Stimulated activated CD4-positive, alpha-beta T cell treated with anti-CD3 and anti-CD28 coated beads, TNF-alpha, amount 100 ng/mL, for 4 hours (primary cell): ENCODE measurements at places on chromosomes 1 and 21.

DNA sequence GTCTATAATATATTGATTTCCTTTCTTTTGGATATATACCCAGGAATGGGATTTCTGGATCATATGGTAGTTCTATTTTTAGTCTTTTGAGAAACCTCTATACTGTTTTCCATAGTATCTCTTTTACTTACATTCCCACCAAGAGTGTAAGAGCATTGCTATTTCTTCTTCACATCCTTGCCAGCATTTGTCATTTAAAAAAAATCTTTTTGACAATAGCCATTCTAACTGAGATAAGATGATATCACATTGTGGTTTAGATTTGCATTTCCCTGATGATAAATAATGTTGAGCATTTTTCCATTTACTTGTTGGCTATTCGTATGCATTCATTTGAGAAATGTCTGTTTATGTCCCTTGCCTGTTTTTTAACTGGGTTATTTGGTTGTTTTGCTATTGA is 467.4 kb downstream of the COL11A1 start:
- no peak for DNase-seq

DNA sequence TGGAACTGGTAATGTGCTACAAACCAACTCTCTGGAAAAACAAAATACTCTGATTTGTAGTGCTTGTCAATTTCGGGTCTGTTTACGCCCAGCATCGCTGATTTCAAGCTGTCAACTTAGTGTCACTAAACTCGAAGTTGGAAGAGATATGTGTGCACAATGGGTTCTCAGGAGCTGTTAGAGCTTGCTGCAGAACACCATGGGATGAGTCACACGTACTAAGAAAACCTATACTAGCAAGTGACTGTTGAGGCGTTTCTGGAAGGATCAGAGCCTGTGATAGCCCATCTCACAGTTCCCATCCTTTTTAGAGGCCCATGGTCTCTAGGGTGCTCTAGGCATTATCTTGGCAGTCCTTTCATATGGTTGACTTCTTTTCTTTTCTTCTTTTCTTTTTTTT is 14.3 kb downstream of the GMEB1 start:
- DNase-seq = no peak

- no peak for DNase-seq
Observed at GRCh38 chr1:237740846-237741245, 149.9 kb downstream of the ZP4 start.

- no peak for DNase-seq
Observed at GRCh38 chr21:41064951-41065350, 103.0 kb upstream of the BACE2 start.

DNA sequence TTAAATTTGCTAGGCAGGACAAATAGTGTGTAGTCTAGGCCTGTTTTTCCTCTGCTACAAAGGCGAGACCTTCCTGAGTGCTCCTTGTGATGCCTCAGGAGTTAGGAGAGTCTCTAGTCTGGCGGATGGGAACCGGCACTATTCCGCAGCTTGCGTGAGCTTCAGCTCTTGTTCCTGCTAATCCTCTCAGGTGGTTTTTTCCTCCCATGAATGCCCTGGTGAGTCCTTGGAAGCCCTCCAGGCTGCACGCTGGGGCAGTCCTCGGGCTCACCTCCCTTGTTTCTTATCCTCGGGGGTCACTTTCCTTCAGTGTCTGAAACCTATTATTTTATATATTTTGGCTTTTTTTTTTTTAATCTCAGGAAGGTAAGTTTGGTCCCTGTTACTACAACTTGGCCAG is 28.2 kb downstream of the UTS2 start:
- DNase-seq = no peak

DNA sequence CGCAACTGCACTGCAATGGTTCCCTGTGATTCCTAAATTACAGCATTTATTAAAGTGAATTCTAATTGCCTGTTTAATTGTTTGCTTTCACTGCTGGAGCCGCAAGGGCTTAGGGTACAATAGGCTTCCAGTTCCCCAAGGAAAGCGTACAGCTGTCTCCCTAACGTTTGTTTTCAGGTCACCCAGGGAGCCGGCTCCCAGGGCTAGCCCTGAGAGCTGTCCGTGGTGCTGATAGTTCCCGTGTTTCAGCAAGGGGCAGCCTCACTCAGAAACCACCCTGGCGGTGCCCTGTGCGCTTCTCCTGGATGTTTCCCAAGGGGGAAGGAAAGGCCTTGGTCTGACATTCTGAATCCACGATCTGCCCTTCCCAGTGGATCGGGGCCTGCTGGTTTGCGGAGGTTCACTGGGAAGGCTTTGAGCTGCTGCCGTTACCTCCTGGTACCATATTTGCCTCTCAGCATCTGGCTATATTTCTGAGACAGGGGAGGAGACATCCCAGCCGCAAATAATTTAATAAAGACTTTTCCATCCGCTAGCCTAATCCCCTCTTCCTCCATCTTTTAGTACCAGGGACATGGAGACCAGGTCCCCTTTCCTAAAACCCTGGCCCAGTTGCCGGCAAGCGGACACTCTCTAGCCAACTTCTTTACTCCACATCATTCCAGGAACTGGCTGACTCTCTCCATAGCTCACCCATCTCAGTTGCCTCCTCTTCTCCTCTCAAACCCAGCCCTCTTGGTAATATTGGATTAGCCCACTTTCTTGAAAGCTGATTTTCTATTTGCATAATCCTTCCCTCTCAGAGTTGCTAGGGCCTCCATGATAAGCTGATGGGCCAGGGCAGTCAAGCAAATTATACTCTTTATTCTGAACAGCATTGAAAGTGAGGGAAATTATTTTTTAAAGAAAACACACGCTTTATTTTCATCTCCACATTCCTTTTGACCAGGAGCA is 149.0 kb downstream of the IGSF21 start:
- DNase-seq = no peak

- DNase-seq = no peak
Observed at GRCh38 chr1:216805953-216806352, 82.7 kb upstream of the ESRRG start.

- DNase-seq = no peak
Observed at GRCh38 chr1:215251428-215251827, 168.9 kb downstream of the KCNK2 start.

GRCh38 chr1:163170331-163170730 is 32.4 kb downstream of the RGS5 start:
- no peak for DNase-seq

DNA sequence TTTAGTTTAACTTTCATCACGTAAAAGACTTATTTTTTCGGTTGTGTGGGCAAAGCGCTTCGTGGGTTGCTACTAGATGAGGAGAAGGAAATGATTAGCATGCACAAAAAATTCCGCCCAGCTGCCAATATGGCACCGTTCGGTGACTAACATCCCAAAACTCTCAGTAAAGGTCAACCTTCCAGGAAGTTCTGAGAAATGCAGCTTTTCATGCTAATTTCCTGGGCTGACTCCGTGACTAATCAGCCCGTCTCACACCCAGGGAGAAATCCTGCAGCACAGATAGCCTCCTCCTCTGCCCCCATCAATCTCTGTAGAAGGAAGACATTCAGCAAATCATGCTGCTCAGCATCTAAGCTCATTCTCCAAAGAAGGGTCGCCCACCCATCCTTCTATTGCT is 34.1 kb downstream of the TMCO4 start:
- DNase-seq = no peak

GRCh38 chr1:44220755-44221154 is 7.5 kb downstream of the DMAP1 start:
- DNase-seq = no peak

- no peak for DNase-seq
Observed at GRCh38 chr1:56617141-56617540, 28.0 kb upstream of the PRKAA2 start.

GRCh38 chr1:37605806-37606474 is 10.2 kb upstream of the GNL2 start:
- no peak for DNase-seq

DNA sequence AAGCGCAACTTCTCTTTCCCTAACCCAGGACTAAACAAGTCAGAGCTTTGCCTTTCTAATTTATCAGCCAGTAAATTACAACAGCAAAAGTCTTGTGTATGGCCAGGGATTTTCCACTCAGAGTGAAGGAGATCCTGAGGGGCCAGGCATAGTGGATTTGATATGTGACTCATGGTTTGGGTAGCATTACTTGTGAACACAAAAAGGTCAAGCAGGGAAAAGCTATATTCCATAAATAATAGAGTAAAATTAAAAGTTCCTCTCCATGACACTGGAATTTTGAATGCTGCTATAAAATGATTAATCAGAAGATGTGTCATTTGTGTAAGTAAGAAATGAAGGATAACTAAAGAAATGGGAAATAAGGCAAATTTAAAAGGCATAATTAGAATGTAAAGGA is 284.8 kb downstream of the HLX start:
- no peak for DNase-seq
